ENCODE measurements at places on chromosomes 5 and 9. TPM values are rescaled to one million over a fixed set of nuclear protein-coding genes. Genes with fewer than 3 reads are reported as not detected.

- no peak for DNase-seq
Measured at GRCh38 chr5:99378443-99378842, 449.6 kb upstream of the CHD1 start.

GRCh38 chr9:108933718-108934322, at the start of gene ELP1:
Gene ELP1 (minus strand): TSS chr9:108934124. CDS start chr9:108931146, 2,978 bp downstream.
- peak; percentile 51 for DNase-seq

DNA sequence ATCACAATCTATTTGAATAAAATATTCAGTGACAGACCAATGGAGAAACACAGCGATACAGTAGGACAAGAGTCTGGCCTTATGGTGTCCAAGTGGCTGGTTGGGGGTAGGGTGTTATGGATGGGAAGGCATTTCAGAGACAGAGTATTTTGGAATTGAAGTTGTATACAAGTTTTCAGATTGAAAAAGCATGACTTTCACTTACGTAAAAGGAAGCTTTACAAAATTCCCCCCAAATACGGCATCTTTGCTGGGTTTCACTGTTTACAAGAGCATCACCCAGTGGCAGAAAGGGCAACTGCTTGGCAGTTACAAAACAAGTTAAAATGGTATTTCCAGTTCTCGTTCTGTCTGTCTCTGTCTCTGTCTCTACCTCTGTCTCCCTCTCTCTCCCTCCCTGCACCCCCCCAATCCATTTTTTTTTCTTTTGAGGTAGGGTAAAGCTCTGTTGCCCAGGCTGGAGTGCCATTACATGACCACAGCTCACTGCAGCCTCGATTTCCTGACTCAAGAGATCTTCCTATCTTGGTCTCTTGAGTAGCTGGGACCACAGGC, 86.2 kb downstream of the PTPN3 start:
- DNase-seq: no peak

DNA sequence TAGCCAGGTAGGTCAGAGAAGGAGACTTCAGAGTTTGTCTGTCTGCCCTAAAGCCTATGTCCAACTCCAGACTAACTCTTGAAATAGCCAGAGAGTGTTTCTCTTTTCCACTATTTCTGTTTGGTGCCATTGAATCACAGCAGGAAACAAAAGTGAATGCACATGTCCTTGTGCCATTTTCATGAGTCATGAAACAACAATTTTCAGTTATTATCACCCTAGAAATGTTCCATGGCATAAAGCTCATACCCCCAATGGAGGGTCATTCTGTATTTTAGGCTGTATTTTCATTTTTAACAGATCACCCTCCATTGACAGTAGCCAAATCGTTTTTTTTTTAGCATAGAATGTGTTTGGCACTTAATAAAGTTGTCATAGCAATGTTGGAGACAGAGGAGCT, 124.7 kb downstream of the PAPPA start:
- no peak for DNase-seq

DNA sequence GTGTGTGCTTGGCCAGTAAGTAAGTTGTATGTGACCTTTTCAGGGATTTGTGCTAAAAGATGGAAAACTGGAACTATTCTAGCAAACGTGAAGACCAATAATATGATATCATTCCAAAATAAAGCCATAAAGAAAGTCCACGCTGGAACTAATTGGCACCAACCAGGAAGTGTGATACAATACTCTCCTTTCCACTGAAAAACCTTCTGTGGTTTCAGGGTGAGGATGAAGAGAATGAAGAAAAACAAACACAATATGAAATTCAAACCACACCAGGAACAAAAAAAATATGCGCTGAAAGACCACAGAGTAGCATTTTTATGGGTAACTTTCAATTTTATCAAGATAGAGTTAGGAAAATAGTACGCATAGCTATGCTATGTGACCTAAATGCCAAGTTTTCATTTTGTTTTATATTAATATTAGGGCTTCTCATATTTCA, 105.8 kb downstream of the EFNA5 start:
- DNase-seq: no peak

GRCh38 chr9:74760031-74760700, 127.6 kb downstream of the TRPM6 start:
- no peak for DNase-seq

GRCh38 chr9:105445203-105445881, 2.5 kb upstream of the FSD1L start:
- no peak for DNase-seq

Gene GRIN1
- total RNA-seq: not detected

Gene CCDC183
- 0.48 TPM for total RNA-seq

All from glomerular endothelial cell (primary cell).